ENCODE measurements at places on chromosomes 6 and 20.

DNA sequence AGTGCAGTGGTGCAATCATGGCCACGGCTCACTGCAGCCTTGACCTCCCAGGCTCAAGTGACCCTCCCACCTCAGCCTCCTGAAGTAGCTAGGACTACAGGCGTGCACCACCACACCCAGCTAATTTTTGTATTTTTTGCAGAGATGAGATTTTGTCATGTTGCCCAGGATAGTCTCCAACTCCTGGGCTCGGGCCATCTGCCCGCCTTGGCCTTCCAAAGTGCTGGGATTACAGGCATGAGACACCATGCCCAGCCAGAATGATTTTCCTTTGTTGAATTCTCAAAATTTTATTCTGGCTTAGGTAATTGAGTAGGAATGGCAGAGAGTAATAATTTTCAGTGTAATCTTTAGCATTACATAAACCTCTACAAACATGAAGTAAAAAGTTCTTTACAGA lies 37.1 kb downstream of the SLC16A10 start:
- no peak for DNase-seq

DNA sequence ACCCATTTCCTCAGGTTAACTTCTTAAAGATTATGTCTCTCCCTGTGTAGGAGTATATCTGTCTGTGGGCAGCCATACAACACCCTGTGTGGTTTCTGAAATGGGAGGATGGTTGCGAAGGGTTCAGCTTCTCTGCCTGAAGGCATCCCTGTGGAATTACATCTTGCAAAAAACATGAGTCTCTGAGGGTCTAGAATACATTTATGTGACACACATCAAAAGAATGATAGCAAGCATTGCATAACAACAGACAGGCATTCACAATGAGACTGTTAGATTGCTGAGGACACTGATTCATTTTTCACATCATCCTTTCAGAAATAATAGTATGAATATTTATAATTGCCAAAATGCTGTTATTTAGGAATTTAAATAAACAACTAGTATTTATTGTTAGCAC lies 670.9 kb downstream of the HTR1B start:
- DNase-seq, result no peak

DNA sequence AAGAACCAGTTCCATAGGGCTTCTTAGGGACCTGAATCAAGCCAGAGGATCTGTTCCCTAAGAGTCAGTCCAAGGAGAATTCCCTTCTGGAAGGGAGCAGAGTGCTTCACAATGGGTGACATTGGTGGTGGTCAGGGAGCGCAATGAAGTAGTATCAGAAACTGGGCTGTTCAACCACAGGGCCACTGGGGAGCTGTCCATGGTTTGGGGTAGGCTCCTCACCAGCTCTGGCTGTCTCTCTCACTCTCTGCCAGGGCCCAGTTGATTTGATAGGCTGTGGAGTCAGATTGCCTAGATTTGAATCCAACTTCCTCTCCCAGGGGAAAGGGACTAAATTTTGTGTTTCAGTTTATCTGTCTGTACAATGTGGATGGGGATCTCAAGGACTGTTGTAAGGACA lies 36.7 kb upstream of the CHD6 start:
- DNase-seq, result no peak

DNA sequence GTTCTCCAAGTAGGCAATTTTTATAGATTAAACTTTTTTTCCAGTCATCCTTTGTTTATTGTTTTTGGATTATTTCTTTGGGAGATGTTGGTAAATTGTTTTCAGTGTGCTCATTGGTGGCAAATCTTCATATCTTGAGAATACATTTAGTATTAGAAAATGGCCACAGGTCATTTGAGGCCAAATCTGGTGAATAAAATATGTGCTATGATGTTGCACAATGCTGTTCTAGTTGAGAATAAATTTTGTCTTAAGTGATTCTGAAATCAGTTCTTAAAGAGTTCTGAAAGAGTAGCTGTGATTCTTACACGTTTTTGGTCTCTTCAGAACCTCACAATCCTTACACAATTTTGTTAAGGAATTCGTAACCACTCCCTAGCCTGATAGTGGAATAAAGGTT lies 20.1 kb downstream of the CDKAL1 start:
- DNase-seq, result no peak

GRCh38 chr6:107866606-107867301 lies 42.6 kb upstream of the SCML4 start:
- DNase-seq, result no peak

DNA sequence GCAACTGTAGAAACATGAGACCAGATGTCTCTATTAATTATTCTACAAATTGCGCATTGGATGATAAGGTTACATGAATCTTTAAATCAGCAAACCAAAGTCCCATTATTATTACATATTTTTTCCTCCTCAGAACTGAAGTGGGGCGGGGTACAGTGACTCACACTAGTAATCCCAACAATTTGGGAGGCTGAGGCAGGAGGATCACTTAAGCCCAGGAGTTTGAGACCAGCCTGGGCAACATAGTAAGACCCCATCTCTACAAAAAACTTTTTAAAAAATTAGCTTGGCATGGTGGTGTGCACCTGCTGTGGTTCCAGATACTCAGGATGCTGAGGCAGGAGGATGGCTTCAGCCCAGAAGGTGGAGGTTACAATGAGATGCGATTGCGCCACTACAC lies 29.0 kb downstream of the HFE start:
- DNase-seq, result no peak

GRCh38 chr20:16533502-16533901 lies 39.7 kb downstream of the KIF16B start:
- no peak for DNase-seq

GRCh38 chr6:155795173-155795796 lies 339.6 kb upstream of the NOX3 start:
- no peak for DNase-seq

DNA sequence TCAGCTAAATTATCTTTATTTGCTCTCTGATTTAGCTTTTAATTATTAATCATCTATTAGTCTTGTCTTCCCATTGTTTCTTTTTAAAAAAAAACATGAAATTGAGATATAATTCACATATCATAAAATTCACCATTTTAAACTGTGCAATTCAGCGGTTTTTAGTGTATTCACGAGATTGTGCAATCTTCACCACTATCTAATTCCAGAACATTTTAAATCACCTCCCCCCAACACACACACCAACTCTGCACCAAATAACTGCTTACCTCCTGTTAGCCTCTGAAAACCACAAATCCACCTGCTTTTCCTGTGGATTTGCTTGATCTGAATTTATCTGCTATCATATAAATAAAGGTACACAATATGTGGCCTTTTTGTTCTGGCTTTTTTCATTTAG lies 8.8 kb upstream of the ABRACL start:
- no peak for DNase-seq

GRCh38 chr6:90424580-90424979 lies 127.9 kb upstream of the BACH2 start:
- no peak for DNase-seq
